Kidney tubule cell (primary cell): ENCODE measurements at places on chromosomes 3 and 15.
A peak's percentile ranks its signal among the peaks of the same experiment; 100 is the strongest.

DNA sequence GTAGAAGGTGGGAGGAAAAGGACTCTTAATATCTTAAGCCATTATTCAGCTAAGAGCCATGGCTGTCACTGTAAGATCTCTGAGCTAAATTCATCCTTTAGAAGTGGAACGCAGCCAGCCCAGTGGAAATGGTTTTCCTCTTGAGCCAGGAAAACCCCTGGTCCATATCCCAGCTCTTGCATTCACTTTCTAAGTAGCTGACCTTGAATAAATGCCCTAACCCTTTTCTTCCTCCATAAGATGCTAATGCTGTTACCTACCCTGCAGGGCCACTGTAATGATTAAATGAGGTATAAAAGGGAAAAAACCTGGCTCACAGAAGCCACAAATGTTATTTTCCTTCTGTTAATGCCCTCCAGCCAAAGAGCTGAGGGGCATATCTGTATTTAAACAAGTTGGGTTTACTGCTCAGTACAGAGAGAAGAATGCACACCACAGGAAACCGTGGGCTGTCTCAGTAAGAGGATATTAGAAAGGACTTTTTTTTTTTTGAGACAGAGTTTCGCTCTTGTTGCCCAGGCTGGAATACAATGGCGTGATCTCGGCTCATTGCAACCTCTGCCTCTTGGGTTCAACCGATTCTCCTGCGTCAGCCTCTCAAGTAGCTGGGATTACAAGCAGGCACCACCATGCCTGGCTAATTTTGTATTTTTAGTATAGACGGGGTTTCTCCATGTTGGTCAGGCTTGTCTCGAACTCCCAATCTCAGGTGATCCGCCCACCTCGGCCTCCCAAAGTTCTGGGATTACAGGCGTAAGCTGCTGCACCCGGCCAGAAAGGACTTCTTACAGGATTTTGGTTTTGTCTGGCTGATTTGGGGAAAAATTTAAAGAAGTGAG lies 6.8 kb downstream of the UBL7 start:
- DNase-seq: no peak

- DNase-seq: peak; percentile 55
Observed at GRCh38 chr3:134640872-134641470, 9.9 kb downstream of the KY start.

DNA sequence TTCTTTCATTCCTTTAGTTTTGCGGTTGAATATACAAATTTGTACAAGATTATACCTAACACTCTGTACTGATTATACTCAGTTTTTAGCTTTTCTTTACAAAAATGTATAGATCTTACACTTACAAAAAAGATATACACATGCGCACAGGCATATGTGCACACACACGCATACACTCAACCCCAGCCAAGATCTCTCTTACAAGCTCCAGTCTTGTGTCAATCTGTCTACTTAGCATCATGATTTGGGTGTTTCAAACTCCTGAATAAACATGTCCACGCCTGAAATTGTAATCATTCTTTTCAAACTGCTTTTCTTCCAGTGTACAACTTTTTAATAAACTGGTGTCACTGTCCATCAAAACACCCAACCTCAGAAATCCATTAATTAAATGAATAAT lies 180.7 kb downstream of the NAALADL2 start:
- no peak for DNase-seq

DNA sequence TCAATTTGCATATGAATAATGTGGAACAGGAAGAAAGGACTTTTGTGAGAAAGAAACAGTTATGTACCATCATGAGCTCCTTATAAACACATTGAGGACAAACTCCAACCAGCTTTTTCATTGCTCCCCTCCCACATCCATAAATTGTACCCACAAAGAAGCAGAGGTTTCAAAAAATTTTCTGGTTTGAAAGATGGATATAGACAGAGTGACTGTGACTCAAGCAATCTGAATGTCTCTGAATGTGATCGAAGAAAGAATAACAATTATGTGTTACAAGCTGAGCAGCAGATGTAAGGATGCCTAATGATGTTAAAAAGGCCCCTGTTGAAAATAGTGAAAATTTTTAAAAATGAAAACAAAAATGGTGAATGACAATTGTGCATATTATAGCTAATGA lies 127.4 kb downstream of the TFG start:
- no peak for DNase-seq

- DNase-seq: no peak
Observed at GRCh38 chr15:39154776-39155175, 426.1 kb upstream of the THBS1 start.

- no peak for DNase-seq
Observed at GRCh38 chr3:42511736-42512135, 9.3 kb downstream of the VIPR1 start.

- peak; percentile 47 for DNase-seq
Observed at GRCh38 chr3:31288641-31289100, 244.1 kb upstream of the STT3B start.

- peak; percentile 65 for DNase-seq
Observed at GRCh38 chr3:159169828-159170227, 368.0 kb downstream of the MFSD1 start.

DNA sequence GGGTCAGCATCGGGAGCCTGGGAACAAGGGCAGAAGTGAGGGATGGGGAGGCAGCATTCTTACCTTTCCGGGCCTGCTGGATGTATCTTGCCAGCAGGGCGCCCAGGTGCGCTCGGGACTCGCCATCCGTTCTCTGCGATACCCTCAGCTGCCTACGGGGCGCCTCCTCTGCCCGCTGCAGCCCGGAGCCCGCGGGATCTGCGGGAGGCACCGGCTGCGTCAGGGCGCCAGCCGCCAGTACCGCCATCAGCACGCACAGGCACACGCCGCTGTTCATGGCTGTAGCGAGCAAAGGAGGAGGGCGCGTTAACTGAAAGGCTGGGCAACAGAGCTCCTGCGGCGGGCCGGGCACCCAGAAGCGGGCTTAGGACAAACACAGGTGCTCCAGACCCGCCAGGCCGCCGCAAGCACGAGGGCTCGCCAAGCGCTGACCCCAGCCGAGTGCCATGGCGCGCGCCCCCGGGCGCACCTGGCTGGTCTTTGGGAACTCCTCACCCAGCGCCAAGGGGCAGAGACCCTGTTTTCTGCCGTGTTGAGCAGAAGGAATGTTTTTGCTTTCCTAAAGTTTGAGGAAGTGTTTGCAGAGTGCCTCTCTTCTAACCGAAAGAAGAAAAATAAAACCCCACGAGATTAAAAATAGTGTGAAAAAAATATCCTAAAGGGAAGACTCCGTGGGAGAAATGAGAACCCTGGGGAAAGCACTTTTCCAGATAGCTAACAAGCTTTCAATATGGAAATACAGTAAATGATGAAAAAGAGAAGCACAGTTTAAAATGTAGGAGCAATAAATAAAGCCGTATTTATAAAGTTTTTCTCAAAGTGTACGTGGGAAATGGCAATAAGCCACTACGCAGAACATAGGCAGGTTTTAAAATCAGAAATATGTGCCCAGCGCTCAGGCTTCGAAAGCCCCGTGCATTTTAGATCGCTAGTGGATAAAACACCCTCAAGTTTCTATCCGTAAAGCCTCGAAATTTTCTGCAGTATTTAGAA lies 2.3 kb downstream of the CCK start:
- DNase-seq: peak; percentile 42

DNA sequence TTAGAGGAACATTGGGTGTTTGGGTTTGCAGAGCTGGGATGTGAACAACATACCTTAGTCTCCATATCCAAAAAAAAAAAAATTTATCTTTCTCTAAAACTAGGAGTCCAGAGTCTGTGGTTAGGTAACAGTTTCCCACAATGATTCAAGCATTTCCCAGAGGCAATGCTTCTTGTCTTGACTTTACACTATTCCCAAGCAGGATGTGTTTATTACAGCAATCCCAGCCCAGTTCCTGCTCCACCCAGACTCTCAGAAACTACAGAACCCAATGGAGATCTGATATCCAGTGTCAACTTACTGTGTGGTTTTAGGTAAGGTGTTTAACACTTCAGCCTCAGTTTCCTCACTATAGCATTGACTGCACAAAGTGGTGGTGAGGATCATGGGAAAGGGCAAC lies 2.3 kb upstream of the C3orf62 start:
- no peak for DNase-seq

GRCh38 chr3:99997293-99997692 lies 117.0 kb downstream of the FILIP1L start:
- no peak for DNase-seq

GRCh38 chr3:195021692-195022091 lies 249.3 kb downstream of the XXYLT1 start:
- DNase-seq: no peak

GRCh38 chr15:92821491-92822116 lies 78.5 kb upstream of the CHD2 start:
- peak; percentile 75 for DNase-seq

GRCh38 chr3:72724070-72724469 lies 124.2 kb downstream of the SHQ1 start:
- peak; percentile 90 for DNase-seq
